ENCODE measurements at places on chromosomes 7 and 10.

DNA sequence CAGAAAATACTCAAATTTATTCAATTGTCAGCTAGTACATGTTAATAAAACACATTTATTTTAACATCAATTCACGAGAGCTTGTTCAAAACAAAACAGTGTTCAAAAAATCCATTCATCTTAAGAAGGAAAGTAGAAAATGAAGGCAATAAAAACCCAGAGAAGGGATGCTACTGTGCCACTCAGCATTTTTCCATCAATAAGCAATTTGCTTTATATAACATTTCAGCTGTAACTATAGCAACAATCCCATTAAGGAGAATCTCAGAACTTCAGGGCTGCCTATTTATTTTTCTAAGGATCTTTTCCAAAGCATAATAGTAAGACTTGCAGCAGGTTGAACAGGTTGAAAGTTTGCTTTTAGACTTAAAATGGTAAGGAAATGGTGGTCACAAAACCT is 190.5 kb downstream of the PCLO start:
- DNase-seq = no peak

- no peak for DNase-seq
These were observed 51.7 kb upstream of the IGFBP3 start for GRCh38 chr7:45972629-45973312.

DNA sequence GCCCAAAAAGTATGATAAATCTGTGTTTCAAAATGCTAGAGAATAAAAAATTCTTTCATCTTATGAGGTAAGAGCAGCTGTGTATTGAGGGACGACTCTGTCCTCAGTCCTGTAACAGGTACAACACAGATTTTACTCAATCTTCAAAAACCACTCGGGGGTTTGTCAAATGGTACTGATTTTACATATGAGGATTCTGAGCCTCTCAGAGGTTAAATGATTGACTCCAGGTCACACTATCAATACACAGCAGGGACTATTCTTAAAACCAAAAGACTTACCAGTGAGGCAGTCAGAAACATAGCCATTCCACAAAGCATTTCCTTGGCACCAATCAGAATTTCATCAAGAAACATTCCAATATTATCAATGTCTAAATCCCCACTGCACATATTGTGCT is 95.5 kb downstream of the SGMS1 start:
- DNase-seq = no peak

GRCh38 chr7:130379019-130379418 is 1.3 kb upstream of the CPA1 start:
- no peak for DNase-seq

DNA sequence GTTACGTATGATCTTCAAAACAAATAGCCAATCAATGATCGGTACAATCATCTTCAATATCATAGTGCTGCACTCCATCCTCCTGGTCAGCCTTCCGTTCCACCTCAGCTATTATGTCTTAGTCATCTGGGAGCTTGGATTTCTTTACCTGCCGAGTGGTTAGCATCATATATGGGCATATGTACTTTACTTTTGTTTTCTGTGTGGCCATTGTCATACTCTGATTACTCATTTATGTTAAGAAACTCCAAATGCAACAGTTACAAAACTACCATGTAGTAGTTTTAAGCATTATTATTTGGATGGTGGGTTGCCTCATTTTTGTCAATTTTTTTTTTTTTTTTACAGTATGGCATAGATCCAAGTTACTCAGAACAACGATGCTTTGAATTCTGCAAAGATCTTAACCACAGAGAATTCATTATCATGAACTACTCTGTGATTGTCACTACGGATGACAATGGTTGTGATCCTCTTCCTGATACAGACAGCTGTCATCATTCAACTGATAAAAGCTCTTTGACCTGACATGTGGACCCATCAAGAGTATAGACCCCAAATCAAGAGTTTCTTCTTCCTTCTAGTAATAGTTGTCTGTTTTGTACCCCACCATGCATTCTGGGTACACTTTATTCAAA is 52.1 kb upstream of the NME8 start:
- DNase-seq = no peak

- no peak for DNase-seq
These were observed 380.2 kb downstream of the EXOC4 start for GRCh38 chr7:133633055-133633454.

GRCh38 chr7:134024739-134025138 is 102.4 kb upstream of the LRGUK start:
- DNase-seq = peak; percentile 8

GRCh38 chr10:111085690-111086353 is 9.0 kb downstream of the ADRA2A start:
- DNase-seq = no peak

DNA sequence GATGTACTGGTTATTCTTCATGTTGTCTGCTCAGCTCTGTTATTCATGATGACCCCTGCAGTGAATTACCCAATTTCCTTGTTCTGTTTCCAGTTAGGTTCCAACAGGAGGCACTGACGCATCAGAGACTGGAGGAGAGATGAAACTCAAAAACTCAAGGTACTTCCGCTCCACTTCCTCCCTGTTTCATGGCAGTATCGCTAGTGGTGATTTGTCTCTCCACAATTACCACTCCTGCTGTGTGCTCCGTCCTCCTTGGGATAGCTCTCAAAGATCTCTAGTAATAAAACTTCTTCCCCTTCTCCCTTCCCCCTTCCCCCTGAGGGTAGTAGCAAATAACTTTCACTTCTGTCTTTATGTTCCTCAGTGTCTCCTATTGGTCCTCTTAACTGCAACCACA is 107.4 kb upstream of the ABCB5 start:
- peak; percentile 19 for DNase-seq

DNA sequence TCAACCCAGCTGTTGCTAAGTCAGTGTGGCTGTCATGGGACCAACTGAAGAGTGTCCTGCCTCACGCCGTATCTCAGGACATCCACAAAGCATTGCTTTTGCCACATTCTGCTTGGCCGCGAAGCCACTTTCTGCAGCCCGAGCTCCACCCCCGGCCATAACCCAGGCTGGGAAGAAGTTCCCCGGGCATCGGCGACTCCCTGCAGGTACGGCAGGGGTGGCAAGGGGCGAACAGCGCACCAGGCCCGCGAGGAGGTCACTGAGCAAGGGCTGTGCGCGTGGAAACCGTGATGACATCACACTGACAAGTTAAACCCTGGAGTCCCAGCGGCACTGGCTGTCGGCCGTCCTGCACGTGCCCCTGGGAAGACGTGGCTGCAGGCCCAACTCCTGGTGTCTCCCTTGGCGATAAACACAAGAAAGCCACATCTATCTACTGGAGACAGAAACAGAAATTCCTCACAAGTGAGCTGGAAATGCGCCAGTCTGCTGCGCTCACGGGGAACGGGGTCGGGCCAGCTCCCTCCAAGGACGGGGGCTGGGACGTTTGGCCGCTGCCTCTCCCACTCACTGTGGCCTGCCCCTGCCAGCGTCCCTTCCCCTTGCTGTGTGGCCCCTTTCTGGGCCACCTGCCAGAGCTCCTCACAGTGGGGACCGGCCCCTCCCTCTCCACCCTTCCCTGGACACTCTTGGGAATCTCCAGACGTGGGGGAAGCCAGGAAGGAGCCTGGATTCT is 326.3 kb downstream of the DNAJB6 start:
- DNase-seq = no peak

GRCh38 chr10:128046953-128047290 is 79.3 kb downstream of the MKI67 start:
- DNase-seq = no peak

DNA sequence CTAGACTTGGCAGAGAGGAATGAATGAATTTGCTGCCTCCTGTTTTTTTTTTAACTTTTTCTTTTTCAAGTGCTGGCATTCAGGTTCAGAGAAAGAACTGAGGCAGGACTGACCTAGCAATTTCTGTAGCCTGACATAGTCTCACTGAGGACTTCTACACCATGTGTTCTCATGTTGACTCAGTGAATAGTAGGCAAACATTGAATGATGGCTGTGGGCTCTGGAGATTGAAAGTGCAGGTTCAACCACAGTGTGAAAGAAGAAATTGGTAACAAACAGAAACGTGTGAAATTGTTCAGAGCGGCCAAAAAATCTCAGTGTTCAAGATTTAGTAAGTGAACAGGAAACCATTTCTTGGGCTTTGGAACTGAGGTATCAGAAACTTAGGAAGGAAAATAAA is 322.4 kb upstream of the GHITM start:
- DNase-seq = no peak

DNA sequence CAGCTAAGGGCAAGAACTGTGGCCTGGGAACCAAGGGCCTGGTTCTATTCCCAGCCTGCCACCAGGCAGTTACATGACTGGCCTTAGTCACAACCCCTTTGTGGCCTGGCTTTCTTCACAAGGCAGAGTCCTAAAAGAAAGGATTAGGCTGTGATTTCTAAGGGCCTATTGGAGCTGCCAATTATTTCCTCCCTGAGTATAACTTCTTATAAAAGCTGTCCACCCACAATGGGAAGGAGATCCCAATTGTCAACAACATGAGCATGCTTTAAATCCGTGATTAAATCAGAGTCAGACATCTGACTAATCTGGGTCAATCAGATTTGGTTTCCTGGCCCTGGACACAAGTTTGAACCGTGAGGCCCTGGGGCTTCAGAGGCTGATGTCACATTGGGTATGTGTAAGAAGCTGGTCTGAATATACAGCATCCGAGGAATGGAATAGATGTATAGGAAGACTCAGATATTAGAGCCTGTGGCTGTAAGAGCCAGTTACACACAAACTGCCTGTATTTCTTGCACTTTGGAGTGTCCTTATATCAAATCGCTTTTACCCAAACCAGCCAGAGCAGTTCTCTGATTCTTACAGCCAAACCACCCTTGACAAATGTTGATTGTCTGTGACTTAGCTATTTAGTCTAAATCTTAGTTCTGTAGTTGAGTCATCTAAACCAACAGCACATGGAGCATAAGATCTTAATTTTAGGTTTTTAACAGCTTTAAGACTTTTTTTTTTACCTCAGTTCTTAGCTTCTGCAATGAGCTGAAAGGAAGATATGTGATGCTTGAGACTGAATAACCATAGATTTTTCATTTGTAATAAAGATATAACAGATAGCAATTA is 61.3 kb downstream of the ABCB4 start:
- DNase-seq = no peak

GRCh38 chr7:83640731-83641537 is 8.0 kb downstream of the SEMA3E start:
- DNase-seq = no peak

DNA sequence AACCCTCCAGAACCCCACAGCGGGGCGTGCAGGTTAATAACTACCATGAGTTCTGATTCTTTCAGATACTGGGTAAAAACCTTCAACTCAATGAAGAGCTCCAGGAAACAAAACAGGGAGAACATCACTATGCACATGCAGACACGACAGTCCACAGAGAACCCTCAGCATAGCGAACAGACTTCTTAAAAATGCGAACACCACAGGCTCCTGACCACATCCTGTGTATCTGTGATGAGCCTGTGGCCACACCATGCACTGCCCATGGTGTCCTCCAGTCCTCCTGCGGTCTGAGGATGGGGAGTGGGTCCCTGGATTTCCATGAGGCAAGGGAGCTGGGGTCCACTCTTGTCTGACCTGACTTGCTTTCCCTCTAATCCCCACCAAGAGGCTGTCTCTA is 107.2 kb downstream of the COBL start:
- no peak for DNase-seq

GRCh38 chr10:118924493-118924892 is 105.0 kb upstream of the NANOS1 start:
- no peak for DNase-seq

DNA sequence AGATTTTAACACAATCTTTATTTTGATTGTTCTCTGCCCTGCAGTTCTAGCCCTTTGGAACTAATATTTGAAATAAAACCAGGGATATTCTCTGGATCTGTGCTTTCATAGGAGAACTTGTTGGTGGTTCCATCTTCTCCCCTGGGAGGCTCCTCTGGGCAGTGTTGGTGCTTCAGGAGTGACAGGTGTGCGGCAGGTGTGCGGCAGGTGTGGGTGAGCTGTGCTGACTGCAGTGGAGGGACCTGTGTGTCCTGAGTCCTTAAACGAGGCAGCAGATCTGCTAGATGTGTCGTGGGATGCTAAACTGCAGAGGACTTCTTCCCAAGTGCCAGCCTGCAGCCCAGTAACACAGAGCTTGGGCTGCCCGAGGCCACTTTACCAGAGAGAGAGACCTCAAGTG is 98.4 kb downstream of the LYZL1 start:
- DNase-seq = no peak

DNA sequence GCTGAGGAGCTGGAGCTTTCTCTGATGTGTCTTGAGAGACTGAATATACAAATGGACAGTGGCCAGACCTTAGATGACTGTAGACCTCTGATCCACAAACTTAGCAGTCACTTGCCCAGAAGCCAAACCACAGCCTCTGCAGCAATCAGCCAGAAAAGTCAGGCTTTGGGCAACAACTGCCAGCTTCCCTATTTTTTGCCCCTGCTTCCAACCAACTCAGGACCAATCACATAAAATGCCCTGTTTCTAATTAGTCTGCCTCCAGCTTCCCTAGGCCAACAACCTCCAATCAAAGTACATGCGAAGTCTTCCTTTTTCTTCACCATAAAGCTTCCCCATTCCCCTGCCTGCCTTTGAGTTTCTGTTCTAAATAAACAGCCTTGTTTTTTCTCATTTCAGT is 37.8 kb upstream of the CACUL1 start:
- DNase-seq = peak; percentile 67

DNA sequence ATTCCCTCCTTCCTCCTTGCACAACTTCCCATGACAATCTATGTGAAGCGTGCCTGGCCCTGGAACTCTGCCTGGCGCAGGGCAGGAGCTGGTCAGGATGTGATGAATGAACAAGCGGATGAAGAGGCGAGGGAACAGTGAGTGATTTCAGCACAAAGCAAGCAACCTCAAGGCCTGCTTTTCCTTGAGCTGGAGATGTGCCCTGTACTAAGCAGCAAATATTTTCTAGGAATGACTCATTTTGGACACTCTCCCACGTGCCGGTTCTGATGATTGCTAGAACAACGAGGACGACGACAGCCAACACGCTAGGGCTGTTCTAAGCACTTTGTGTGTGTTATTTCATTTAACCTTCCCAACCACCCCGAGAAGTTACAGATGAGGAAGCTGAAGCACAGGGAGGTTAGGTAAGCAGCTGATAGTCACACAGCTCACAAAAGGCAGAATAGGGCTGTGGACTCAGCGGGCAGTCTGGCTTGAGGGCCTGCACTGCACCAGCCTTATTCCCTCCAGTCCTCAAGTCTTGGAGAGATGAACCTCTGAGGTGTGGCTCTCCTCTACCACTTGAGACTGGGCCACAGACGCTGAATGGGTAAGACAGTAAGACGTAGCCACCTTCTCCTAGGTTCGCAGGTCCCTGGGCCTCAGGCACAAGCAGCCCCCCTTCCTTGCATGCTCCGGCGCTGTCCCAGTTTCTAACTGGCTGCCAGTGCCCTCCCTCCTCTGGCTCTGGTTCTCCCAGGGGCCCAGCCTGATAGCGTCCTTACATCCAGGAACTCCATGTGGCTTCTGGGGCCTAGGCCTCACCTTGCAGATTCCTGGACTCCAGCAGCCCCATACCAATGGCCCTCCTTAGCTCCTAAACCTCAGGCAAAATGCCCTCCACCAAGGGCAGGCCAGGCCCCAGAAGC is 59.0 kb downstream of the YKT6 start:
- peak; percentile 26 for DNase-seq

GRCh38 chr7:142455392-142455791 is 197.5 kb upstream of the PRSS58 start:
- no peak for DNase-seq

GRCh38 chr7:99767662-99768061 is 16.3 kb downstream of the CYP3A4 start:
- no peak for DNase-seq

GRCh38 chr10:54908019-54908418 is 107.0 kb upstream of the PCDH15 start:
- DNase-seq = no peak

Measured in globus pallidus (tissue), 1 donor.